ENCODE measurements at places on chromosomes 5 and 9.

DNA sequence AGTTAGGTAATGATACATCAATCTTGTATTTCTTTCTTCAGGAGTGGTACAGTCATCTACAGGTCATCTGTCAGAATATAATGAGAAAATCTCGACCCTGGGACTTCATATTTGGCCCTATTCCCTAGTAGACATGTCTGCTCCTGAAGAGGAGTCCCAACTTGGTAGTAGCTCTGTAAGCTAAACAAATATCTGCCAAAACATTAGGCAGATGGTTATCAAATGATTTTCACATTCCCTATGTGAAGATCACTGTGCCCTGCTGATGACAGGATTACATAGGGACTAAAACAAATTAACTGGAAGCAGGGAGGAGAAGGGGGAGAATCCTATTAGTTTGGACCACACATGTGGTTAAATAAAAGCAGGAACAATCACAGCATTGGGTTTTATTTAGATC is 138.6 kb upstream of the NFIB start:
- DNase-seq: no peak

DNA sequence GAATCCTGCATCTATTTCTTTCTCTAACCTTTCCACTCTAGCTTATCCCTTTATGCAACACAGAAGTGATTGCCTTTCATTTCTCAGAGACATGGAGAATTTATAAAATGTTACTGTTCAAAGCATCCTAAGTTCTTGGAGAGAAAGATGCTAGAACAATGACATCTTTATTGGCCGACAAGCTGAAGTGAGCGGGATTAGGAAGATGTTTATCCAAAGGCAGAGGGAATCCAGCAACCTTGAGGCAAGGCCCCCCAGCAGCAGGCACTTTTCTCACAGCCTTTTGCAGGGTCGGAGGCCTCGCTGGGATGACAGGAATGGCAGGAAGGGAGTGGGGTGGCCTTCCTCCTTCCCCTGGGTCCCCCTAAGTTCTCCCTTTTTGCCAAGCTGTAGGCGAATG is 204.8 kb downstream of the GAPVD1 start:
- DNase-seq: no peak

GRCh38 chr5:6765612-6766525 is 52.6 kb downstream of the TENT4A start:
- DNase-seq: peak; percentile 25

GRCh38 chr9:78288214-78288892 is 8.6 kb upstream of the PSAT1 start:
- no peak for DNase-seq

DNA sequence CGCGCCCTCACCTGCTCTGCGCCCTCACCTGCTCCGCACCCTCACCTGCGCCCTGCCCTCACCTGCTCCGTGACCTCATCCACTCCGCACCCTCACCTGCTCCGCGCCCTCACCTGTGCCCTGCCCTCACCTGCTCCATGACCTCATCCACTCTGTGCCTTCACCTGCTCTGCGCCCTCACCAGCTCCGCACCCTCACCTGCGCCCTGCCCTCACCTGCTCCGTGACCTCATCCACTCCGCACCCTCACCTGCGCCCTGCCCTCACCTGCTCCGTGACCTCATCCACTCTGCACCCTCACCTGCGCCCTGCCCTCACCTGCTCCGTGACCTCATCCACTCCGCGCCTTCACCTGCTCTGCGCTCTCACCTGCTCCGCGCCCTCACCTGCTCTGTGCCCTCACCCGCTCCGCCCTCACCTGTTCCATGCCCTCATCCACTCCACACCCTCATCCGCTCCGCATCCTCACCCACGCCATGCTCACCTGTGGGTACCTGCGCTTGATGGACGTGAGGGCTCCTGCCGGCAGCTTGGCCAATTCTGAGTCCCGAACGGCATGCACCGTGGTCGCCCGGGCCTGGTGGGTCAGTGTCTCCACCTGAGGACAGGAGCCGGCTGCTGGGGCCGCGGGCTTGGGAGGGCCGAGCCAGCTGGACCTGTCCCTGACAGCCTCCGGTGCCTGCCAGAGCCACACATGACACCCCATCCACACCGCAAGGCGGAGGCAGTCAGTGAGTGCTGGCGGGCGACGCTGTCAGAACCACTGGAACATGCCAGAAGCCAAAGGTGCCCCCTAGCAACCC is 35.6 kb upstream of the NSMF start:
- no peak for DNase-seq

DNA sequence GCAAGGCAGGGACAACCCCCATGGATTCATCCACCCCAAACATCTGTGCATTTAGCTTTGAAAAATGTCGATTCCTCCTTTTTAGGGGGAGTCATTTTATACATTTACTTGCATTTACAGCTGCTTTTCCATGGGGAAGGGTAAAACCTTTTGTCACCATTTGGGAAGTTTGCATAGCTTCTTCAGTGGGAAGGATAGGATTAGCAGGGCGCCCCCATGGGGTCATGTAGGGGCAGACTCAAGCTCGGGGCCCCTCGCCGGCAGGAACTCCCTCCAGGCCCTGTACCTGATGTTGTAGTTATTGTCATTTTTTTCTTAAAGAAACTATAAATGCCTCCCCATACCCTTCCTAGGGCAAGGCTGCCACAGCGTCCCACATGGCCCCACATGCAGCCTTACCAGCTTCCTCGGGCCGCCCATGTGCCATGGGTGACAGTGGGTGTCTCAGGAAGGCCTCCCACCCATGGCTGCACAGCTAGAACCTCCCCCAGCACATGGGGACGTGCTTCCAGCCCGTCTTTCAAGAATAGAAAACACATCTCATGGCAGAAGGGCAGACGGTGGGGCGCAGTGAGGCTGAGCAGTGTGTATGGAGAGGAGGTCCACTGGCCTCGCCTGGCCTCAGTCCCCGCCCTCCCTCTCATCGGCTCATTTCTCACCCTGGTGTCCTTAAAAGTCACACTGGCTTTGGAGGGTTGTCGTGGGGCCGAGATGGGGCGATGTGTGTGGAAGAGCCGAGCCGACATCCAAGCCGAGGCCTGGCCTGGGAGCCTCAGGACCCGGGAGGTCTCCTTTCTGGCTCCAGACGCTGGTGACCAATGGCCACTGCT is 76.1 kb upstream of the OTULINL start:
- no peak for DNase-seq

DNA sequence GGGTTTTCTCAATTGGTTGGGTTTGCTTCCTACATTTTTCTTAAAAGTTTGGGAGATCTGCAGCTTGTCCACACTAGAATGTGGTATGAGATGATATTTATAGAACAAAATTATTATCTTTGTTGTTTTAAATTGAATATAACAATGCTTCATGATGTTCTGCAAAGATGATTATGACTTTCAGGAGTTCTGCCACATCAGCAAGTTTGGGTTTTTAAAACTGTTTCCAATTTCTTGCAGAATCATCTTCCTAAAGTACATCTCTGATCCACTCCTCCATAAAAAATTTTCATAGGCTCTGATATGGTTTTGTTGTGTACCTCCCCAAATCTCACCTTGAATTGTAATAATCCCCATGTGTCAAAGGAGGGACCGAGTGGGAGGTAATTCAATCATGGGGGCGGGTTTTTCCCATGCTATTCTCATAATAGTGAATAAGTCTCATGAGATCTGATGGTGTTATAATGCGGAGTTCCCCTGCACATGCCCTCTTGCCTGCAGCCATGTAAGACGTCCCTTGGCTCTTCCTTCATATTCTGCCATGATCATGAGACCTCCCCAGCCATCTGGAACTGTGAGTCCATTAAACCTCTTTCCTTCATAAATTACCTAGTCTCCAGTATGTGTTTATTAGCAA is 119.1 kb upstream of the PTGER4 start:
- DNase-seq: no peak

DNA sequence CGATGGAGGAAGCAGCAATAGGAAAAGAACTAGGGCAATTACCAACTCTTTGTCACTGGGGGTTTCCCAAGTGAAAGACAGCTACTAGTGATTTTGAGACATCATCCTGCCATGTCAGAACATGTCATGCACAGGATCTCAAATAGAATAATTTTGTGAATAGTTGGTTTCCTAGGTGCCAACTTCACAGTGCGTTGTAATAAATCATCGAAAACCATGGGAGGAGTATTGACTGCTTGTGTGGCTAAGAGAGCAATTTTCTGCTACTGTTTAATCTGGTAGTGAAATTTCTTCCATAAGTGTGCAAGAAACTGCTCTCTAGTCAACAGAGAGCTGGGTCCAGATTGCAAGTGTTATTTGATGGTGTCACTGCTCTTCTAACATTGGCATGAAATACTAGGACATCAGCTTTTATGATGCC is 168.6 kb downstream of the NNT start:
- DNase-seq: no peak

- no peak for DNase-seq
Observed at GRCh38 chr5:77558266-77558665, 66.2 kb upstream of the WDR41 start.

DNA sequence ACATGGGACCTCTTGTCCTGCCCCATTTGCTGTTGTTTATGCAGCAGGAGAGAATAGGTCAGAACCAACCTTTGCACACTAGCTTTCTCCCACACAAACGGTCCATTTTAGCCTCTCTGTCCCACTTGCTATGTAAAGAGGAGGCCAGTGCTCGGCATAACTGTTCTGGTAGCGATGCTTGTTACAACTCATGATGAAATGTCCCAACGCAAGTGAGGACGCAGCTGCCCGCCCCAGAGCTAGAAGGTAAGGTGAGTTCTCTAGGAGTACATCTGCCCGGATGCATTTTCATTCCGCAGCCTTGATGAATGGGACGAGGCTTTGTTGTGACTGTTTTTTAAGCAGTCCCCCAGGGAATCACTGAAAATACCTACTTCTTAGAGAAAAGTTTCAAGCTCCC is 14.1 kb downstream of the S1PR3 start:
- no peak for DNase-seq

DNA sequence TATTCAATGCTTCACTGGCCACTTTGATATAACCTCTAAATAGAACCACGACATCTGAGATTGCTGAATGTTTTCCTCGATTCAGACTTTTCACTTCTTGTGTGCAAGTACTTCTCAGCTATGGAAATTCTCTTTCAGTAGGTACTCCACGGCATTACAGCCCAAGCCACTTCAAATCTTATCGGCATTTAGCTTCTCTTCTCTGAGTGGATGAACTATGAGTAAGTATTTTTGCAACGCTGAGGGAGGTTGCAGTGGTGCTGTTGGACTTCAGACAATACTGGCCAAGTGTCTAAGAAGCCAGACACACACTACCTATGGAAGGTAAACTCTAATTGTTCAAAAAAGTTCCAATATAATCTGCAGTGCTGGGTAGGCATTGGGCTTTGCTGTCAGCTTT is 60.1 kb downstream of the FBN2 start:
- no peak for DNase-seq

- no peak for DNase-seq
Observed at GRCh38 chr9:29389421-29389820, 1816.1 kb upstream of the C9orf72 start.

GRCh38 chr9:73009649-73010288 is 56.9 kb upstream of the ALDH1A1 start:
- no peak for DNase-seq

GRCh38 chr5:158851488-158851887 is 248.2 kb downstream of the EBF1 start:
- no peak for DNase-seq

GRCh38 chr5:173537228-173537627 is 79.2 kb downstream of the BOD1 start:
- DNase-seq: no peak

DNA sequence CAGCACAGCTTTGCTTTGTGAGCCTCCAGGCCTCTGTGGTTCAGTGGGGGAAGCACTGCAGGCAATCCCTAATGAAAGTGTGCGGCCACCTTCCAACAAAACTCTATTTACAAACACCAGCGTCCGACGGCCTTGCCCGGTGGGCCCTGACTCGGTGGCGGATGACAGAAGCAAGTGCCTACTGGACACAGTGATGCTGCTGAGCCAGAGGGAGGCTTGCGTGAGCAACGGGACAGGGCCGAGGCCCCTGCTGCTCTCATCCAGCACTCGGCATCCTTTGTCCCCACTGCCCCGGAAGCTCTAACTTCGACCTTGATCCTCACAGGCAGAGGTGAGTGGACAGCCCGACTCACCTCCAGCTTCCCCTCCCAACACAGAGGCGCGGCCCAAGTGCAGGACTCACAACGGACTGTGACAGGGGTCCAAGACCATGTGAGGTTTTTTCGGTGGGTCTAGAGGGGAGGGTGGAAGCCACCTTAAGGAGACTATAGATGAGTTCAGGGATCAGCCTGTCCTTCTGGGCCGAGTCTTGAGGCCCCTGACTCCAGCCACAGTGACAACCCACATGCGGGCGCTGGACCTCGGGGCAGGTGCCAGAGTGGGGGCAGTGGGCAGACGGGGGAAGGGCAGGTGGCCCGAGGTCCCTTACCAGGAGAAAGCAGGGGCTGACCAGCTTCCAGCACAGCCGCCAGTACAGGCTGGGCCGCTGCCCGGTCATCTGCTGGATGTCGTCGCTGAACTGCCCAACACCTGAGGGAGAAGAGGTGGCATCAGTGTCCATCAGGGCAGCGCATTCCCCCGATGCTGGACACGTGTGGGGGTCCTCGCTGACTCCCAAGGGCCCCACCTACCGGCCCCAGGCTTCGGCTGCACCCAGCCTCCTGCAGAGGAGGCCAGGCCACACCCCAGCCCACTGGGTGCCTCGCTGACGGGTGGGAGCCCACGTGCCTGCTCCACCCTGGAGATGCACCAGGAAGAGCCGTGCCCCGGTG is 39.4 kb downstream of the SLC6A3 start:
- no peak for DNase-seq

GRCh38 chr9:110812886-110813285 is 144.3 kb downstream of the MUSK start:
- DNase-seq: no peak

GRCh38 chr9:113349066-113349444 is 286 bp upstream of the BSPRY start:
- DNase-seq: no peak

DNA sequence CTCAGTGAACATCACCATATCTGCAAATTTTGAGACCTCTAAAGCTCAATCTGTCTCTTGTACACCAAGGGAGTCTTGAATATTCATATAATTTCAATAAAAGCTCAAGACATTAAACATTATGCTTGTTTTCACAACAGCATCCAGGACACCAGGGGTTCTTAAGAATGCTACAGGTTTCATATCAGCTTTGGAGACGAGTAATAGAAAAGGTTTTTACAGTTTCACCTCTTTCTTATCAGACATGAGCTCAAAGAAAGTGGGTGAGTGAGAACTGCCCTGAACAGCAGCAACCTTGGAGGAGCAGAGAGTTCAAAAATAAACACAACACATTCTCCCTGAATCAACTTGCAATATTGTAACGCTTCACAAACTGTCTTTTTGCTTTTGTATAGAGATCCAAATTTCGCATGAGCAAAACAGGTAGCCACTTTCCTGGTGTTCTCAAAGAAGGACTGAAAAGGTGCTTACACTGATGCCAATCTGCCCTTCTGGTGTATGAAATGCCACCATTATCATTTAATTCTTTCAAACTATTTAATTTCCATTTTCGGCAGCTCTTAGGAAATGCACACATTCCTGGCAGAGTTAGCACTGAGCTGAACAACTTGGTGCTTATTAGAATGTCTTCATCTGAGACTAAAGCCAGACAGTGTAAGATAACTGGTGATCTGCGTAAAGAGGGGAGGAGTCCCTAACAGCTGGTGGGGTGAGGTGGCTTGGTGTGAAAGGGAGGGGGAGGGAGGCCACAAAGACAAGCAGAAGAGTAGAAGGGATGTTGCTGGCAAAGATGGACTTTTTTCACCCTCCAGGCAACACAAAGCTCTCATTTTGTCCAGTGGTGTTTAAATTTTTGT is 535.3 kb downstream of the PDE4D start:
- DNase-seq: no peak

- no peak for DNase-seq
Observed at GRCh38 chr5:155529362-155529761, 515.8 kb downstream of the KIF4B start.

- no peak for DNase-seq
Observed at GRCh38 chr9:78507037-78507436, 210.1 kb downstream of the PSAT1 start.
